ENCODE measurements at places on chromosomes 4 and X.
A peak's percentile ranks its signal among the peaks of the same experiment; 100 is the strongest.

GRCh38 chrX:15749642-15750610 lies 11.9 kb downstream of the CA5B start:
- DNase-seq = peak; percentile 61

GRCh38 chr4:8830611-8831200 lies 40.9 kb downstream of the HMX1 start:
- no peak for DNase-seq

DNA sequence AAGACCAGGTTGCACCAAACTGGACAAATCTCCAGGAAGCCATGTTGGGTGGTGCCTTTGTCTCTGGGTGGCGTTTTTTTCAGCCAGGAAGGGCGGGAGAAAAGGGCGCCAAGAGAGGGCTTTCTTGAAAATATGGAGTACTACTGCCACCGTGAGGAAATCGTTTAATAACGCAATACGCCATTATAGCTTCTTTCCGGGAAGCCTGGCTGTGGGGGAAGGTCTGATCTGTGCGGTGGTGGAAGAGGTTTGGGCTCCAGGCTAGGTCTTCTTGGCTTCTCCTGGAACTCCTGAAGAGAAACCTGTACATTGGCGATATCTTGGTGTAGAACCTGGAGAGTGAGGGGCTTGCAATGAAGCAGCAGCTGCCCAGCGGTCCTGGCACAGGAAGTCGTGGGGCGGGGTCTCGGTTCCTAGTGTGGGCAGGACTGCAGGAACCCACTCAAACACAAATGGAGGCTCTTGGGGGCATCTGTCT lies 202.7 kb downstream of the OR13H1 start:
- no peak for DNase-seq

GRCh38 chr4:157992948-157993839 lies 179.6 kb downstream of the GASK1B start:
- DNase-seq = no peak

GRCh38 chr4:120000591-120001296 lies 65.9 kb downstream of the MAD2L1 start:
- DNase-seq = no peak

GRCh38 chr4:76856243-76857073 lies 41.5 kb downstream of the SOWAHB start:
- DNase-seq = no peak

DNA sequence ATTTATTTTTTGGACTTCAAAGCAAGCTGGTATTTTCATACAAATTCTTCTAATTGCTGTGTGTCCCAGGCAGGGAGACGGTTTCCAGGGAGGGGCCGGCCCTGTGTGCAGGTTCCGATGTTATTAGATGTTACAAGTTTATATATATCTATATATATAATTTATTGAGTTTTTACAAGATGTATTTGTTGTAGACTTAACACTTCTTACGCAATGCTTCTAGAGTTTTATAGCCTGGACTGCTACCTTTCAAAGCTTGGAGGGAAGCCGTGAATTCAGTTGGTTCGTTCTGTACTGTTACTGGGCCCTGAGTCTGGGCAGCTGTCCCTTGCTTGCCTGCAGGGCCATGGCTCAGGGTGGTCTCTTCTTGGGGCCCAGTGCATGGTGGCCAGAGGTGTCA lies 15.3 kb downstream of the FGFR3 start:
- DNase-seq = no peak

- DNase-seq = no peak
Observed at GRCh38 chrX:104921584-104922205, 298.8 kb downstream of the TEX13A start.

DNA sequence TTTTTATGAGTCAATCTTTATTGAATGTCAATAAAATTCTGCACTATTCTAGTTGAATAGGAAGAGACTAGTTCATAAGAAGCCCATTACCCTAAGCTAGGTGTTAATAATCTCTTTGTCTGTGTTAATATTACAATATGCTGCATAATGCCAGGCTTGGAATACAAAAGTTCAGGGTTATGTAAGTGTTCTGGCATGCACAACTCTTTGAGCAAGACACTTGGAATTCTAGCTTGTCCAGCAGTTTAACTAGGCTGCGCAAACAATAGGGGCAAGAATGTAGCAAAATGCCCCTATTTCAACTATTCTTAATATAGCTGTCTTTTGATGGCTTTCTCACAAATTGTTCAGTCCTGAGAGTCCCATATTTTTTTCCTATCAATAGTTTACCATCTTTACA lies 31.3 kb upstream of the ETNPPL start:
- DNase-seq = no peak

DNA sequence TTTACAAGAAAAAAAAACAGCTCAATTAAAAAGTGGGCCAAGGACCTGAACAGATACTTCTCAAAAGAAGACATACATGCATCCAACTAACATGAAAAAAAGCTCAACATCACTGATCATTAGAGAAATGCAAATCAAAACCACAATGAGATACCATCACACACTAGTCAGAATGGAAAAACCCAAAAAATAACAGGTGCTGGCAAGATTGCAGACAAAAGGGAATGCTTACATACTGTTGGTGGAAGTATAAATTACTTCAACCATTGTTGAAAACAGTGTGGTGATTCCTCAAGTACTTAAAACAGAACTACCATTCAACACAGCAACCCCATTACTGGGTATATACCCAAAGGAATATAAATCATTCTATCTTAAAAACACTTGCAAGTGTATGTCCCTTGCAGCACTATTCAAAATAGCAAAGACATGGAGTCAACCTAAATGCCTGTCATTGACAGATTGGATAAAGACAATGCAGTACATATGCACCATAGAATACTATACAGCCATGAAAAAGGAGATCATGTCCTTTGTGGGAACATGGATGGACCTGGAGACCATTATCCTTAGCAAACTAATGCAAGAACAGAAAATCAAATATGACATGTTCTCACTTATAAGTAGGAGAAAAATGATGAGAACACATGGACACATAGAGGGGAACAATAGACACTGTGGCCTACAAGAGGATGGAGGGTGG lies 97.6 kb downstream of the RAB28 start:
- DNase-seq = no peak

- no peak for DNase-seq
Observed at GRCh38 chr4:142600952-142601351, 245.1 kb downstream of the INPP4B start.

GRCh38 chr4:15414551-15415091 lies 13.2 kb upstream of the C1QTNF7 start:
- no peak for DNase-seq

- no peak for DNase-seq
Observed at GRCh38 chr4:155961575-155961974, 7.9 kb upstream of the CTSO start.

DNA sequence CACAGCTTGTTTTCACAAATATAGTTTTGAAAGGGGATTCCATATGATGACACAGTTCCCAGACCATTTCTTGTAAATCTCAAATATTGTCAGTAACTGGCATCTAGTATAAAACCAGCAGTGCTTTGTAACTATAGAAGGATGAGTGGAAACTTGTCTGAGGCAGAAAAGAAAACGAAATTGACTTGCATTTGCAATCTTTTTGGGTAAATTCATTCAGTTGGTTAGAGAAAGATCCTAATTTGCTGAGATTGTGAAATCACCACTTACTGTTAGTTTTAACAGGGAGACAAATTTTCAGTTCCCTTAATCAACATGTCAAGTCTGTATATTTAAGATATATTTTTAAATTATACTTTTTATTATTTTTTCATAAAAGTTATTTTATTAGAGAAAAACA lies 71.5 kb upstream of the VEGFC start:
- no peak for DNase-seq

GRCh38 chr4:153912301-153912700 lies 123.4 kb upstream of the SFRP2 start:
- DNase-seq = no peak

DNA sequence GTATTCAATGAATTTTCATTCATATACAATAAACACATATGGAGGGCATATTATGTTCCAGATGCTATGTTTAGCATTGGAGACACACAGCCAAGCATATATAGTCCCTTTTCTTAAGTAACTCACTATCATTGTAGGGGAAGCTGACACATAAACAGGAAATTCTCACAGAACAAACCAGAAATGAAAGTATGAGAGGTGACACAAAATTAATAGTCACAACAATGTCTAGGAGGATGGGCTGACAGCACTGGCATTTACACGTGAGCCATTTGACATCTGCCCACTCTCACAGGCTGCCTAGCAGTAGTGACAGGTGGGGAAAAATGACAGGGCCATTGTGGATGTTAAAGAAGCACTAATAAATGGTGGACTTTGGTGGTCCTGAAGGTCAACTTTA lies 2.6 kb upstream of the CNOT6L start:
- DNase-seq = peak; percentile 87

DNA sequence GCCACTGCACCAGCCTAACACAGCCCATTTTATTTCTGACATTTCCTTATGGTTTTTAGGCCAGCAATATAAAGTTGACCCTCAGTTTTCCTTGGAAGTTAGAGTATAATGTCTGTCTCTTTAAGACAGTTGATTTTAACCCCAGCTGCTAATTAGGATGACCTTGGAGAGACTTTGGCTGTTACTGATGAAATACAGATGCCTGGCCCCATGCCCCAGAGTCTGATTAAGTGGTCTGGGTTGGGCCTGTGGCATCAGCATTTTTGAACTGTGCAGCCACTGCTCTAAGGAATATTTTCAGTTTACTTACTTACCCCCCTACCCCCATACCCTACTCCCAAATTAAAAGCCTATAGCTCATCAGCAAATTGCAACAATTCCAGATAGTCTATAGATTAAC lies 85.8 kb downstream of the DCLK2 start:
- DNase-seq = no peak

DNA sequence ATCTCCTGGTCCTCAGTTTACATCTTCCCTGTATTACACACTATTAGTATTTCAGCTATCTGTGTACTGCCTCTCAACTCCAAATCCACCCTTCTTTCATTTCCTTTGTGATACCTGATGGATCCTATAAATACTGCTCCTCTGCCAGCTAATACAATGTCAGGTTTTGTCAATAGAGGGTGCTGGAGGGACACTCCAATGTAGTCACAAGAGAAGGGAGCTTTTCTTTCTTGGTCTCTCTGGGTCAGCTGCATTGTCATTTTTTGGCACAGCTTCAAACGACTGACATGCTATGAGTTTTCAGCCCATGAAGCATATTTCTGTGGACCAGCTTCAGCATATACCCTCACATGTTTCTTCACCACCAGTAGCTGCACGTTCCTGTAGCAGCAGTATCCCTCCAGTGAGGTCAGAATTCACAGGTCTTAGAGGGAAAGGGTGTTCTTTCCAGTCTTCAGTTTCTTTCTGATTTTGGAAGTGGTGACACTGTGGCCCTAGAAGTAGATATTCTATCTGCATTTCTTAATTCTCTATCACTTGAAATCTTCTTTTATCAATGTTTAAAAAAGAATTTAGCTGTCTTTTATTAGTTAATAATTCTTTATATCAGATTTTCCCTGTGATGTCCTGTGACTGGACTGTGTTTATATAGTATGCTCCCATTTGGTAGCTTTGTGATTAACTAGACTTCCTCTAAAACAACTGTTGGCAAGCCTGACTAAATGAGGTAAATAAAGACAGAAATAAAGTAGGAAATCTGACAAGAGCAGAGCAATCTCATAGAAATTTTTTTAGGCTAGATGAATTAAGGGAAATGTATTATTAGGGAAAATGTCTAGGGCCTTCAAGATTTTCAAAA lies 60.6 kb downstream of the GABRA2 start:
- no peak for DNase-seq

- DNase-seq = no peak
Observed at GRCh38 chr4:84032372-84032771, 466.7 kb downstream of the NKX6-1 start.

DNA sequence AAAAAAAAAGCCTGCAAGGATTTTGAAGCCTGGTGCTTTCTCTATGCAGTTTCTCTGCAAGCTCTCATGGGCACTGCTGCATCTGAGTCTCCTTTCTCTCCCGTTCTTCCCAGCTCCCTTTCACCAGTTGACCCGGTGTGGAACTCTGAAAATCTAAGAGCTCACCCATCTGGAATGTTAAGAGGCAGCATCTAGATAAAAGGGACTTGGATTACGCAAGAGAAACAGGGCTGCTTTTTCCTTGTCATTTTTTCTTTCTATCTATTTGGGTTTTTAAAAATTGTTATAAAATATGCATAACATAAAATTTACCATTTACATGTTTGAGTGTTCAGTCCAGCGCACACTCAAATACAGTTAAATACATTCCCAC lies 95.2 kb upstream of the RPS6KA3 start:
- no peak for DNase-seq

- peak; percentile 39 for DNase-seq
Observed at GRCh38 chr4:55549888-55550287, 3.2 kb upstream of the CLOCK start.

DNA sequence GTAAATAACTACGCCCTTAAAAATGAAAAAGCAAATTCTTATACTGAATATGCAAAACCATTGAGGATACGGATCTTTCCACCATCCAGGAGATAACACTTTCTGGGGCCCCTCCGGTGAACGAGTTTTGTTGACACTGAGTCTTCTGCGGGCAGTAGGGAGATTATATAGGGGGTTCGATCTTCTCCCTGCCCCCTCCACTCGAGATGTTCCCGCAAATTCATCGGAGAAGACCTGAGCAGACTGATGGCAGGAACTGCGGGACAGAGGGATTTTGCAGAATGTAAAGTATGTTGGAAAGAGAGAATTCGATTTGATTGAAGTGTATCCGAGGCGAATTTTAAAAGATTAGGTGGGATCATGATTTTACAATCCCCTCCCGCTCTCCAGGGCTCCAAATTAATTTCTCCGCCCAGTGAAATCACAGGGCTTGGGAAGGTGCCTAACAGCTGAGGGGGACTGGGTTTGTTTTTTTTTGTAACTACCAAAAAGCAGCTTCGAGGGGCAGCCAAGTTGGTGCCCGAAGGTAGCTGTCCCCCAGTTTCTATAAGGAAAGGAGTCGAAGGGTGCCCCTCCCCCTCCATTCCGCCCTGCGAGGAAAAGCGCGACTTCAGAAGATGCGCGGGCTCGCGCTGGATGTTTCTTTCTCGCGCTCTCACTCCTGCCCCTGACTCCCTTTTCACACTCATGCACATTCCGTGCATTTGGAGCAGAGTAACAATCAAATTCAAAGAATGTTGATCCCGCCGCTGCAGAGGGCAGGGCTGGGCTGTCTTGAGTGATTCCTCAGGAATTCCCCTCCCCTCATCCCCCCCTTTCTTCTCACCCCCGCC lies 1.2 kb downstream of the TMEM255A start:
- no peak for DNase-seq

DNA sequence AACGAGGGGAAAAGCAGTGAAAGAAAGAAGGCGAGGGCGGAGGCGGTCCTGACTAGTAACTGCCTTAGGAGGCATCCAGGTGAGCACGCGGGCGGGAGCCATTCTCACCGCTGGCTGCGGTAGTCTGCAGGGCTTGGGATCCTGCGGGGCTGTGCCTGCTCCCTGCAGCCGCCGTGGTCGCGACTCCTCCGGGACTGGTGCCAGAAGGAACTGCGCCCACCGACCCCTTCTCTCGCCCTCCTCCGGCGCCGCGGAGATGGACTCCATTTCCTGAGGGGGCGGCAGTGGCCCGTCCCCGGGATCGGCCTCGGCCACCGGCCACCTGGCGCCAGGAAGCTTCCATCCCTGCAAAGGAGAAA lies 543 bp downstream of the NFXL1 start:
- DNase-seq = peak; percentile 11

- no peak for DNase-seq
Observed at GRCh38 chr4:66959207-66959606, 586.1 kb downstream of the CENPC start.

GRCh38 chr4:147916351-147916750 lies 184.5 kb downstream of the ARHGAP10 start:
- DNase-seq = no peak

GRCh38 chr4:10160281-10160856 lies 43.8 kb upstream of the WDR1 start:
- no peak for DNase-seq
